ENCODE measurements at places on chromosomes 12 and 14.

DNA sequence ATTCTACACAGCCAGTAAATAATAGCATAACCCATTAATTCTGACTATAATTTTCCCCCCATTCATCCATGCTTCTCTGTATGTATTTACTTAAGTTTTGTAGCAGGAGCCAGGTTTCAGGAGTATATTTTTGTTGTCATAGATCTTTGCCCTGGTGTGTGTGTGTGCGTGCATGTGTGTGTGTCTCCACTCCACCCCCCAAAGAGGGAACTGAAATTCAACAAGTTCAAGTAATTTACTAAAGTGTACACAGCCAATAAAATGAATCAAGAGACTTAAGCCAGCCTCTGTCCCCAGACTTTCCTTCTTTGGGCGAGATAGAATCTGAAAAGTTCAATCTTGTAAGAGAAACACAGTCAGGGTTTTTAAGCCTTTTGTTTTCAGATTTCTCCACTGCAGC is 792.0 kb downstream of the MED13L start:
- DNase-seq, result no peak

- DNase-seq, result no peak
Measured at GRCh38 chr14:73895939-73896338, 9.3 kb downstream of the ZNF410 start.

GRCh38 chr12:19712041-19712440 is 272.7 kb downstream of the AEBP2 start:
- peak; percentile 86 for DNase-seq

DNA sequence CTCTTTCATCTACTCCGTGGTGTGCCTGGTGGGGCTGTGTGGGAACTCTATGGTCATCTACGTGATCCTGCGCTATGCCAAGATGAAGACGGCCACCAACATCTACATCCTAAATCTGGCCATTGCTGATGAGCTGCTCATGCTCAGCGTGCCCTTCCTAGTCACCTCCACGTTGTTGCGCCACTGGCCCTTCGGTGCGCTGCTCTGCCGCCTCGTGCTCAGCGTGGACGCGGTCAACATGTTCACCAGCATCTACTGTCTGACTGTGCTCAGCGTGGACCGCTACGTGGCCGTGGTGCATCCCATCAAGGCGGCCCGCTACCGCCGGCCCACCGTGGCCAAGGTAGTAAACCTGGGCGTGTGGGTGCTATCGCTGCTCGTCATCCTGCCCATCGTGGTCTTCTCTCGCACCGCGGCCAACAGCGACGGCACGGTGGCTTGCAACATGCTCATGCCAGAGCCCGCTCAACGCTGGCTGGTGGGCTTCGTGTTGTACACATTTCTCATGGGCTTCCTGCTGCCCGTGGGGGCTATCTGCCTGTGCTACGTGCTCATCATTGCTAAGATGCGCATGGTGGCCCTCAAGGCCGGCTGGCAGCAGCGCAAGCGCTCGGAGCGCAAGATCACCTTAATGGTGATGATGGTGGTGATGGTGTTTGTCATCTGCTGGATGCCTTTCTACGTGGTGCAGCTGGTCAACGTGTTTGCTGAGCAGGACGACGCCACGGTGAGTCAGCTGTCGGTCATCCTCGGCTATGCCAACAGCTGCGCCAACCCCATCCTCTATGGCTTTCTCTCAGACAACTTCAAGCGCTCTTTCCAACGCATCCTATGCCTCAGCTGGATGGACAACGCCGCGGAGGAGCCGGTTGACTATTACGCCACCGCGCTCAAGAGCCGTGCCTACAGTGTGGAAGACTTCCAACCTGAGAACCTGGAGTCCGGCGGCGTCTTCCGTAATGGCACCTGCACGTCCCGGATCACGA is 2.2 kb downstream of the SSTR1 start:
- DNase-seq, result peak; percentile 78

GRCh38 chr14:76298896-76299295 is 77.0 kb upstream of the ESRRB start:
- no peak for DNase-seq

DNA sequence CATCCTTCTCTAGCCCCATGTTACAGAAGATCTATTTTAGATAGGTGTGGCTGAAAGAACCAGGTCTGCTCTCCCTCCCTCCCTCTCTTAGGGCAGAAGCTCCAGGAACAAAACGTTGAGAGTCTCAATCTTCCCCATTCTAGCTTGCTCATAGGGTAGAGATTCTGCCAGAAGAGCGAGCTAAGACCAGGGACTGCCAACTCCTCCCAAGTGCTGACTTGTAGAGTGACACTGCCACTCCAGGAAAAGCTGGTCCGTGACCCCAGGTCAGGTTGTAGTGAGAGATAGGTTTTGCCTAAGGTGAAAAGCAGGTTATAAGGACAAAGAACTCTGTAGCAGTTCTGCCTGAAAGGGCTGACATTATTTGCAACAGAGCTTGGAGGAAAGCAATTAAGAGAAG is 73.4 kb downstream of the INSM2 start:
- DNase-seq, result no peak

- DNase-seq, result no peak
Measured at GRCh38 chr14:53064475-53064874, 88.6 kb downstream of the DDHD1 start.

GRCh38 chr12:24739106-24739779 is 209.7 kb downstream of the BCAT1 start:
- DNase-seq, result no peak

DNA sequence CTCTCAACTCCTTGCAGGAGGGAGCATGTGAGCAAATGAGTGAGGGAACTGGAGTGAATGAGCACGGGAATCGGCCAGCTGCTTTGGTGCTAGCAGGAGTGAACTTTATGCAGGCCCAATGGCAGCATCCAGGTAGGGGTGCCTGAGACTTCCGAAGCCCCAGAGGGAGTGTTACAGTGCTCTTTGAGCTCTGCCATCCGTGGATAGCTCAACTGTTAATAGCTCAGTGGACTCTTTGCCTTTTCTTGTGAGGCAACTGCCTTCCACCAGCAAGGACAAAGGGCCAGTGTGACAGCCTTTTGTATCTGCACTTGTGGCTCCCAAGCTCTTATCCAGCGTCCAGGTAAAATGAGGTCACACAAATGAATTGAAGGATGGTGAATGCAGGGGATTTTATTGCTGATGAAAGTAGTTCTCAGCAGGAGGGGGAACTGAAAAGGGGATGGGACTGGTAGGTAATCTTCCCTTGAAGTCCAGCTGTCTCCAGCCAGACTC is 12.9 kb downstream of the CREBL2 start:
- no peak for DNase-seq

DNA sequence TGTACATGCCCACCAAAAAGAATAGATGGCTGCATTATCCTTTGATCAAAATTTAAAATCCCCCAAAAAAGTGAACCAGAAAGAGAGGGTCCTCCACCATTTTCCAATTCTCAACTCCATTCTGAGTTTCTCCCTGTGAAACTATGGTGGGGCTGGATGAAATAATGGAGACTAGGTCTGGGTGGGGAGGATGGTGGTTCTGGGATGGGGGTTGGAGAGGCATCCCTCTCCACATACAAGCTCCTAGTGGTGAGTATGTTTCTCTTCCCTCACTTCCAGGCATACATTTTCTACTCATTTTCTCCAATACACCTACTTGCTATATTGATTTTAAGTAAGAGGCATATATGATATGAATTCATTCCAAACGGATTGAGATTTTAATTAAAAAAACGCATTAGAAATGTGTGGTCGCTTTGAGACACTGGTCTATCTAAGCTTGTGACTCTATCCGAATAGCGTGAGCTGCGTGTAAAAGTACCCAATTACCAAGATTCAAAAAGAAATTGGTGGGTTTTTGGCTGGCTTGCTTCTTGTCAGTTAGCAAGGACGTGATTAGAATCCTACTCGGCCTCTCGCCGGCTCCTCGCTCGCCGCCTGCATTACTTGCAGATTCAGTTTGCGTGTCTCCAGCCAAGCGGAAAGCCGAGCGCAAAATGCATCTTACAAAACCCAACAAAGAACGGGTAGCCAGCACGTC is 3.4 kb downstream of the ASCL1 start:
- no peak for DNase-seq

GRCh38 chr12:125111403-125111802 is 46.2 kb downstream of the AACS start:
- DNase-seq, result peak; percentile 6

DNA sequence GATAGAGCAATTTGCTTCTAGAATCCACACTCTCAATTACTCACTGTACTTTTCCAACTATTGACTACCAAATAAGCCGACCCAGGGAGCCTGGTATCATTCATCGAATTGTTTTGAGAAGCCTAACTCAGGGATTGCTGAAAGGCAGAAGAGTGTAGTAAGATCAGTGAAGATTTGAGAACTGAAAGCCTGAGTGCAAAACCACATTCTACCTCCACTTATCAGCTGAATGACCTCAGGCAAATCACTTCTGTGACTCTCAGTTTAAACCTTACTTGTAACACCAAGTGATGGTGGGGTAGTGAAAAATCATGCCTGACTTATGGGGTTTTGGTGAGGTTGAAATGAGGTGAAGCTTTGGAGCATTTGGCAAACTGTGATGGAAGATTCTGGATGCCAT is 126.1 kb upstream of the MAX start:
- no peak for DNase-seq

DNA sequence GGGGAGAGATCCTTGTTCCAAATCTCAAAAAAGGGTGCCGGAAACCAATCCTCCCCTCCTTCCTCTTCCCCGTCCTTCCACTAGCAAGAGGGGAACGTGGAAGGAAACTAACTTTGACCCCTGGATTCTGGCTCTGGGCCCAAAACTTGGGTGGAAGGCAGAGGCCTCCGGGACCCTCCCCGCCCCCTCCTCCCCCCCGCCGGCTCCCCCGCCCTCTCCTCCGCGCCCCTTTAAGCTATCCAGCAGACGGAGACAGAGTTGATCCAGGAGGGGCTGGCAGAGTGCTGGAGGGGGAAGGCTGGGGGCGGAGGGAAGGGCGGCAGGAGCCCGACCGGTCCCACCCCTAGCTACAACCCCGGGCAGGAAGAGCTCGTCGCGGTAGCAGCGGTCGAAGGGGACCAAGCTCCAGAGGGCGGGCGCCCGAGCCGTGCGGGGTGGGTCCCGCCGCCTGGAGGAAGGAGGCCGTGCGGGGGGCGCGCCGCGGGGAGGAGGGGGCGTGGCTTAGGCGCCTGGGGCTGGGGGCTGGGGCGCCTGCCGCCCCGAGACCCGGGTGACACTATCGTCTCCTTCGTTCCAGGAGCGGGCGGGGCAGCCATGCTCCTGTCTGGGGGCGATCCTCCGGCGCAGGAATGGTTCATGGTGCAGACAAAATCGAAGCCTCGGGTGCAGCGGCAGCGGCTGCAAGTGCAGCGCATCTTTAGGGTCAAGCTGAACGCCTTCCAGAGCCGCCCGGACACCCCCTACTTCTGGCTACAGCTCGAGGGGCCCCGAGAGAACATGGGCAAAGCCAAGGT is at the start of gene NYNRIN:
Gene NYNRIN, plus strand, starts transcription at position 351 of the 794 bp plus-strand sequence. Its CDS starts 244 bp downstream, at position 595.
- DNase-seq, result peak; percentile 63

GRCh38 chr12:27566159-27566558 is 42.2 kb downstream of the PPFIBP1 start:
- no peak for DNase-seq

- peak; percentile 61 for DNase-seq
Measured at GRCh38 chr12:57008178-57008577, 1.8 kb upstream of the ZBTB39 start.

- DNase-seq, result no peak
Measured at GRCh38 chr12:131146173-131146675, 192.5 kb downstream of the ADGRD1 start.

GRCh38 chr14:31142455-31143087 is 65.0 kb downstream of the HECTD1 start:
- DNase-seq, result no peak

- no peak for DNase-seq
Measured at GRCh38 chr14:75904311-75904710, 77.5 kb downstream of the TGFB3 start.

DNA sequence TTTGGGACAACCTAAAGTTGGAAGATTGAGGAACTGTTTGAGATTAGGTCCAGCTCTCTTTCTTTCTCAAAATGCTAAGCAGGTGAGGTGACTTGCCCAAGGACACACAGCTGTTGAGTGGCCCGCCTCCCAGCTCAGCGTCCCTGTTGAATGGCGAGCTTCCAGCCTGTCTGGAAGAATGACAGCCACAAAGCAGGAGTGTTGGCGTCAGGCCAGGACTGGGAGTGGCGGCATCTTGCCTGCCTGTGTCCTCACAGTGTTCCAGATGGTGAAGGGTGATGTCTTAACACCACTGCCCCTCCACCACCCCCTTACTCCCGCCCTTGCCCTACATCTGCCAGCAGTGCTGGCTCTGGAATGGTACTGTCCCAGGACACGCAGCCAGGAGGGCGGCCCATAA is 4.4 kb upstream of the CEBPE start:
- no peak for DNase-seq

DNA sequence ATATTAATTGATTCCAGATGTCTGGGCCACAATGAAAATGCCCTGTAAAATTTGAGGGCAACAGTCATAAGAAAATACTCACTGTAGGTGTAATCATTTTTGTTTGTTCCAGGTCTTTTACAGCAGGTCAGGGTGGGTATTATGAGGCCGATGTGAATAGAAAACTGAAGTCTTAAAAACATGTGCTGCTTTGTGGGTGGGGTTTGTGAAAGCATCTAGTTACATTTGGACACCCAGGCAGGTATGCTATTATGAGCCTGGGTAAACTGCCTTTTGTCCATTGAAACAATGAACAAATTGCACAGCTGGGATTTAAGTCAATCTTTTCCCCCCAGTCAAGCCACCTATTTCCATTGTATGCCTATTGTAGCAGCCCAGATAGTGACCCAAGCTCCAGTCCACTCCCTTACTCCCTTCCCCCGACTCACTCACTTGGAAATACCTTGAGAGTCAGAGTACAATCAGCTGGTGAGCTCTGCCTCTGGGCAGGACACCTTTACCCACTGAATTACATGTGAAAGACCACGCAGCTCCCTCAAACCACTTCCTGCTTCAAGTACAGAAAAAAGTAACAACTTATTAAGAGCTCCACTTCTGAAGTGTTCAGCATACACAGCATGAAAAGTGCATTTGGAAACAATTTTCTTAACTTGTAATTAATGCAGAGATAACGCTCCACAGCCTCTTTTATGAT is 1.8 kb downstream of the IGF1 start:
- no peak for DNase-seq

GRCh38 chr14:67943947-67944346 is 124.4 kb downstream of the RAD51B start:
- peak; percentile 87 for DNase-seq

- DNase-seq, result peak; percentile 37
Measured at GRCh38 chr12:57332646-57333312, 81.8 kb upstream of the STAC3 start.

- no peak for DNase-seq
Measured at GRCh38 chr12:104470521-104470920, 13.8 kb downstream of the CHST11 start.

GRCh38 chr14:92387578-92387977 is 64.6 kb downstream of the SLC24A4 start:
- no peak for DNase-seq

GRCh38 chr14:60975551-60975950 is 5.3 kb downstream of the TRMT5 start:
- no peak for DNase-seq

DNA sequence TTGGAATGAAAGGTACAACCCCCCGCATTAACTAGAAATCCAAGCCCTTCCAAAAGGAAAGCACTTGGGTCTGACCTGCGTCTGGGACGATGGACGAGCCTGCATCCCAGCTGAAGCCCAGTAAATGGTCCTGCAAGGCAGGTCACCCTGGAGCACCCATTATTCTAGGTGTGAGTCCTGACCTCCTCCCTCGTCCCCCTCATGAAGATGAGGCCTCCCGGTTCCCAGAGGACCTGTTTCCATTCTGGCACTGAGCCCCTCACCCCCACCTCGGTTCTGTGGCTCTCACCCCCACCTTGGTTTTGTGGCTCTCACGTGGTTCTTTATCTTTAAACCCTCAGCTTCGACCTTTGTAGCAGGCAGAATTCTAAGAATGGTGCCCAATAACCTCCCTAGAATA is 7.3 kb downstream of the IFI27 start:
- no peak for DNase-seq

All from fibroblast of skin of right biceps (primary cell).